Inflammatory macrophage treated with lipopolysaccharide for 1 hour (primary cell): ENCODE measurements at places on chromosomes 12 and 14.

DNA sequence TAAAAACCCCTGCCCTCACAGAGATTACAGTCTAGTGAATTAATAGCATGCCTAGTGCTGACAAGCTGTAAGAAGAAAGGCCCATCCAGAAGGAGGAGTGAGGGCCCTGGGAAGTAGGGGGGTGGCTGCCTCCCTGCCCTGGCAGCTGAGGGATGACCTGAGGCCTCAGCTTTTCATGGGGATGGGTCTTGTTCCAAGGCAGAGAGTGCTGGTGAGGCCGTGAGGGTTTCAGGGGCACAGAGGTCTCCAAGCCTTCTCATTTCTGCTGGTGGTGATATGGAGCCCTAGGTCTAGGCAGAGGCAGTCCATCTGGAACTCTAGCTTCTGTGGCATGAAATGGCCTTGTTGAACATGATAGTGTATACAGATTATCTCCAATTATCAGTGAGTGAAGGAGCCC, 114.4 kb downstream of the ZFP36L1 start:
- DNase-seq: no peak

- no peak for DNase-seq
These were observed 362.2 kb downstream of the CACNA1C start for GRCh38 chr12:2414810-2415567.

DNA sequence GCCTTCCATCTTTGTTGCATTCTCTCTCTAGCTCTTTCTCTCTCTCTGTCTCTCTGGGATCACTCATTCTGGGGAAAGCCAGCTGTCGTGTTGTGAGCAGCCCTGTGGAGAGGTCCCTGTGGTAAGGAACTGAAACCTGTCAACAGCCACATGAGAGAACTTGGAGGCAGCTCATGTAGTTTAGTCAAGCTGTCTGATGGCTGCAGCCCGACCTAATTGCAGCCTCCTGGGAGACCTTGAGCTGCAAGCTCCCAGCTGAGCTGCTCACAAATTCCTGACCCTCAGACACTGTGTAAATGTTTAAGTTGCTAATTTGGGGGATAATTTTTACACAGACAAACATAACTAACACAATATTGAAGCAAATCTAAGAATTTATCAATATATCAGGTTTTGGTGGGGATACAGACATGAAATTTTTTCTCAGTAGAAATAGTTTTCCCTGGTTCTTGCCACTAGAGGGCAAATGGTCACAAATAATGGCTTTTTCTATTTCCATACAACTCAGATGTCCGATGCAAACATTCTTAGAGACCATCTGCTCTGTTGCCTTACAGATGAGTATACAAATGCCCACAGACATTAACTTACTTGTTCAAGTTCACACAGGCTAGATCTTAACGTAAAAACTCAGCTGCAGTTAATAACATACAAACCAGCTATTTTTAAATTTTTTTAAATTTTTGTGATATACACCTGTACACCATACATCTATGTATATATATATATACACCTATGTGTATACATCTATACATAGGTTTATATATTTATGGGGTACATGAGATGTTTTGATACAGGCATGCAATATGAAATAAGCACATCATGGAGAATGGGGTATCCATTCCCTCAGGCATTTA, 15.5 kb upstream of the KRR1 start:
- peak; percentile 60 for DNase-seq

DNA sequence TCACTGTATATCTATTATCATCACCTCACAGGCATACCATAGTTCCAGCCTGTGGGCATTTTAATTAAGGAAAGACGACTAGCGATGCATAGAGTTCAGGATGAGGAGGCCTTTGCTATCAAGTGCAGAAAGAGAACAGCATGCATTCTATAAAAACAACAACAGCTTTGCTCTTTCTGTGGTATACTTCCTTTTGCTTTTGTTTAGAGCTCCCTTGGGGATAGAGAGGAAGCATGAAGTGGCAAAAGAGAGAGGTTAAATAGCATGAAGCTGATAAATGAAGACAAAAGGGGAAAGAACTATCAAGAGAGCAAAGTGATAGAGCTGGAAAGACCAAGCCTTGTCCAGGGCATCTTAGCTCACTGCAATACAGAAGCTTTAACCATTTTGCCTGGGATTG, 23.5 kb downstream of the IFNG-AS1 start:
- DNase-seq: no peak

DNA sequence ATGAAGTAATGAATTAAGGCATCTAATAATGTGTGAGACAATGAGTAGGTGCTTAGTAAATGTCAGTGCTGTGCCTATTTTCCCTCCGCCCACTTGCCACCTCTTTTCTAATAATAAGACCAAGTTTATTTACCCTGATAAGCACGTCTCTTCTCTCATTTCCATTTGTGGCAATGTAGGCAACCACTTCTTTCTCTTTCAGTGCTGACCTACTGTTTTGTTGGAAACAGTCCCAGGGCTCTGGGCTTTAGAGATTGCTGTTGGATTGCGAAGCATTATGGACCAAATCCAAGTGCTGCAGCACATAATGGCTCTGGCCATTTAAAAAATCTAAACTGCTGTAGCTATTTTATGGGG, 141.3 kb upstream of the PLEKHG7 start:
- DNase-seq: no peak

GRCh38 chr14:61710853-61711817, 15.8 kb downstream of the HIF1A start:
- DNase-seq: no peak

GRCh38 chr12:106110626-106111300, 28.0 kb downstream of the NUAK1 start:
- DNase-seq: no peak

DNA sequence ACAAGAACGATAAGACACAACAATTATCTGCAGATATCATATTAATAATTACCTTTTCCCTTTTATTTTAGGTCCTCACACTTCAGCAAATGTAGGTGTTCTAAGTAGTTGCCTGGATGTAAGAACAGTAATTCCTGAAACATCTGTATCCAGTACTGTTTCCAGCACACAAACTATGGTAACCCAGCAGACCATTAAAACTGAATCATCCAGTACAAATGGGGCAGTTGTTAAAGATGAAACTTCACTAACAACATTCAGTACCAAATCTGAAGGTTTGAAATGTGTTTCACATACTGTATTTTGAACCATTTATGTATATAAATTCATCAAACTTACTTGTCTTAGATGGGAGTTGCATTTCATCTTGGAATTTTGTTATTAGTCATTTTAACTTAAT, 31.0 kb downstream of the HCFC2 start:
- DNase-seq: no peak

- peak; percentile 37 for DNase-seq
These were observed 53.0 kb upstream of the FUT8 start for GRCh38 chr14:65359503-65359902.

- no peak for DNase-seq
These were observed 37.6 kb downstream of the ATG14 start for GRCh38 chr14:55373784-55374705.

DNA sequence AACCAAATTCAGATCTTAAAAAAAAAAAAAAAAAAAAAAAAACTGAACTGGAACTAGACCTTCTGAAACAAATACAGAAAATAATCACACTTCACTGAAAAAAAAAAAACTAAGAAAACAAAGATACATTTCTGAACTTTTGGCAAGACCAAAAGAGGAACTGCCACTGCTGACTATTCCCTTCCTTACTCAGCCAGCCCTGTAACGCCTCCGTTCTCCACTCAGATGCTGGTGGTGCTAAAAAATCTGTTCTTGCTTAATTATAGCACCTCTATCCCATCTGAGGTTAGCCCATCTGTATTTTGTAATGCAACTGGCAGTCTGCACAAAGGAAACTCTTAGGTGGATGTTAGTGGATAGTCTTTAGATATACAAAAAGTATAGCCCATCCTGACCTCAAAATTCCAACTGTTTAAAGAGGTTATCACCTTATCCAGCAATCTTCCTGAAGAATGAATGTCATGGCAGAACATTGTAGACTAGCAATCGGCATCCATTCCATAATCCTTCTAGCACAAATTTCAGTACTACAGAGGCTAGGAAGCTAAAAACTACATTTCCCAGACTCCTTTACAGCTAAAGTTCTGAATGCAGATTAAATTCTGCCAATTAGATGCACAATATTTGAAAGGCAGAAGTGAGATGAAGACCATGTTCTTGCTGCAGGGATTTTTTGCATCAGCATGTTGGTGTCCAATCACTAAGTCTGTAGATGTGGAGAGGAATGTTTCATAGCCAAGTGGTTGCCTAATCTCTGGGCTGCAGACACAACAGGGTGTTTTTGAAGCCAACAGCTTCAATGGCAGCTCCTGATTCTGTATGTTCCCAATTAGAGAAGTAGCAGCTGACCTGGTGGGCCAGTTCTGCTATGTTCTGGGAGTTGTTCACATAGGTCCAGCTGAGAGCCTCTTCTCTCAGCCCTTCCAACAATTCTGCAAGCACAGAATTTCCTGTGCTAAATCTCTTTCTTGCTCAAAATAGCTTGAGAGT, 5.7 kb downstream of the MAP3K9 start:
- DNase-seq: peak; percentile 76

- no peak for DNase-seq
These were observed 7.9 kb downstream of the C1S start for GRCh38 chr12:7068240-7068993.

GRCh38 chr14:95577870-95578269, 43.0 kb downstream of the GLRX5 start:
- DNase-seq: no peak

- no peak for DNase-seq
These were observed 359.8 kb downstream of the APAF1 start for GRCh38 chr12:99004799-99005466.

DNA sequence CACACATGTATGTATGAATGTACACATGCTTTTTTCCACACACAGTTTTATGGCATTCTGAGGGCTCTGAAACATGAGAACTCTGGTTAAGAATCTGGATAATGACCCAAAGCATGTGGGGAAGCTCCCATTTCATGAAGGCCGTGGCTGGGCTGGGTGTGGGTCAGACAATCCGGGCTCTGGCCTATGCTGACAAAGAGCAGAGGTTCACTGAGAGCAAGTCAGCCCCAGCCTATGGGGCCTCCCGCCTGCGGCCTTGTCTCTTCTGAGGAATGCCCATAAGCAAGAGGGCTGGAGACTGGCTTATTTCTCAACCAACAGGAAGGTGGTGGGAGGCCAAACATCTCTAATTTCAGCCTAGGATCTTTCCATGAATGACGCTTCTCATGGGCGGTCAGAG, 8.5 kb downstream of the MYH6 start:
- DNase-seq: no peak

DNA sequence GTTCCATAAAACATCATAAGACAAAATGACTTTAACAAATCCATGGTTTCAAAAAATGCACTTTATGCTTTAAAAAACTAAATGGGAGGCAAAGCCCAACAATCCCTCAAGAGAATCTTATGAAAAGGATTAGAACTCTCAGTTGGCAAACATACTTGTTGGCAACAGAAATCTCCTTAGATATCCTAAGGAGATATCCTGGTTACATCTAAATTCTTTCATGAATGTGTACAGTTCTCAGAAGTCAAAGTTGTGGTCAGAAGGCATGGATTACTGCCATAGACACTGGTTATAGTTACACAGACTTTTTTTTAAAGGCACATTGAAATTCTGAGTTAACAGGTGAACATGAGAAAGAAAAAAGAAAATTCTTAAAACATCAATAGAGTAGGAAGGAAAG, 17.5 kb upstream of the ISM2 start:
- DNase-seq: no peak

- peak; percentile 34 for DNase-seq
These were observed 82.0 kb downstream of the ETV6 start for GRCh38 chr12:11731455-11731854.

GRCh38 chr12:30047516-30048254, 263.9 kb upstream of the TMTC1 start:
- DNase-seq: no peak

DNA sequence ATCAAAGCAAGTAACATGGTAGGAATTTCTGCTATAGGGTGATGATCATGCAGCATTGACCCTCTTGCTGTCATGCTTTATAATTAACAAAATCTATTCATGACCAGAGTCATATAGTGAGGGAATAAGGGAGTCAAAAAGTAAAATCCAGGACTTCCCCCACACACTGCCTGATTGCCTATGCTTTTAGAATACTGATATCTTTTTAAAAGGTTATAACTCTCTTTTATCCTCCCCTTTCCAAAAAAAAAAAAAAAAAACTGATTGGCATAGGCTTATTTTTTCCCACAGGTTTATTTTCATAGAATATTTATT, 51.4 kb downstream of the ZFP36L1 start:
- no peak for DNase-seq

DNA sequence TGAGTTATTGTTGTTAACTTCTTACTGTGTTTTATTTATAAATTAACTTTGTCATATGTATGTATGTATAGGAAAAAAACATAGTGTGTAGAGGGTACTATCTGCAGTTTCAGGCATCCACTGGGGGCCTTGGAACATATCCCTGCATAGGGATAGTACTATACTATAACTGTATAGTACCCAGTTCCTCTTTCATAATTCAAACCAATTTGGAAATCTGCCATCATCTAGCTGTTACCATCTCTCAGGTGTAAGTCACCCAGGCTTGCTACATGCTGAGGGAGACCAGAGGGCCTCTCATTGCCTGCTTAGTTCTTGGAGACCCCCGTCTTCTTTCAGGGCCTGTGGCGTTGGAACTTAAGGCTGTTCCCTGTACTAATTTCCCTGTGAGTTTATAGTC, 12.9 kb upstream of the DCD start:
- no peak for DNase-seq

GRCh38 chr12:50922820-50923219, 29.5 kb upstream of the HIGD1C start:
- no peak for DNase-seq

DNA sequence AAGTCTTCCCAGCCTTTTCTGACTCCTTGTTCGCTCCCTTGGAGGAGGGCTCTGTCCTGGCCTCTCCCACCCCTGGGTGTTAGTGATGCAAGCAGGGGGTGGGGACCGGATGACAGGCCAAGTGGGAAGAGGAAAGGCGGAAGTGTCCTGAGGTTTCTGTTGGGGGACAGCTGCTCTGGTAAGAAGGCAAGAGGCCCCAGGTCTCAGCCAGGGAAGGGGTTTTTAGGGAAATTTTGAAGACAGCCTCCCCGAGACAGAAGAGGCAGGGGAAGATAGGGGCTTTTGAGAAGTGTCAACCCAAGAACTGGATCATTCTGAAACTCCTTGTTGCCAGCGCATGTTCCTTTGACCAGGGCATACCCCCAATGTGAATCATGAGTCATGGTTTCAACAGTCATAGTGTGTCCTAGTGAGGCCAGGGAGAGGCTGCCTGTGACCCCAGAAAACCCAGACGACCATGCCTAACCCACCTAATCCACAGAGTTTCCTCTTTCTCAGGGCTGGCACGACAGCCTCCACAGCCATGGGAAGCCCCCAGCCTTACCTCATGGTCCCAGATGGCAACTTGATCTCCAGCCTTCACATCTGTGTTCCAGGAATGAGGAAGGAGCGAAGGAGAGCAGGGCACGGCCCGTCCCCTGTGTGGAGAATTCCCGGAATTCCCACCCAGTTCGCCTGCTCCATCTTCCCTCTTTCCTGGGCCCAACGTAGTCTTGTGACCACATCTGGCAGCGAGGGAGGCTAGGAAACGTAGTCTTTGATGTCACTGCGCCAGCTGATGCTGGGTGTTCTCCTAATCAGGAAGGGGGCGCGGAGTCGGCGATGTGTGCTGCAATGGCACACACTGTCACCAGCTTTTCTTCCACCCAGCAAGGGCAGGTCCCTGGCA, 4.9 kb upstream of the GPR132 start:
- peak; percentile 94 for DNase-seq
